Urinary bladder (tissue), 4 donors: ENCODE measurements at places on chromosomes 2 and 18.

DNA sequence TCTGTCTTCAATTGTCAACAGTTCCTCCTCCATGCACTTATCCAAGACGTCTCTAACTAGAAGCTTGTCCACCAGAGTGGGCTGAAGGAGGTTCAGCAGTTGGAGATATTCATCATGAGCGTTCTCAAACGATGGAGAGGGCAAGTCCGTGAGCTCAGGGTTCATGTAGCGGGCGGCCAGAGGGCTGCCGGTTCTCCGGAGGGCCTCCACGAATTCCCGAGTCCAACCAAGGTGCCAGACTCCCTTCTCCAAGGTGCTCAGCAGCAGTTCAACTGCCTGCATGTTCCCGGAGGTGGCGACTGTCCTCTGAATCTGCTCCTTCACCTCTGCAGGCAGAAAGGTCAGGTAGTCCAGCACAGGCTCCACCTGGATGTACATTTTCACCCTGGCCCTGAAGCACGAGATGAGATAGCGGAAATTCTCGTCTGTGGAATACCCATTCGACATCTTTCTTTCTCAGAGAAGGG is 590 bp downstream of the IFIH1 start:
- no peak for DNase-seq

- no peak for DNase-seq
Observed at GRCh38 chr18:26614374-26614773, 66.0 kb upstream of the KCTD1 start.

GRCh38 chr18:9330419-9330818 is 4.2 kb upstream of the TWSG1 start:
- no peak for DNase-seq

DNA sequence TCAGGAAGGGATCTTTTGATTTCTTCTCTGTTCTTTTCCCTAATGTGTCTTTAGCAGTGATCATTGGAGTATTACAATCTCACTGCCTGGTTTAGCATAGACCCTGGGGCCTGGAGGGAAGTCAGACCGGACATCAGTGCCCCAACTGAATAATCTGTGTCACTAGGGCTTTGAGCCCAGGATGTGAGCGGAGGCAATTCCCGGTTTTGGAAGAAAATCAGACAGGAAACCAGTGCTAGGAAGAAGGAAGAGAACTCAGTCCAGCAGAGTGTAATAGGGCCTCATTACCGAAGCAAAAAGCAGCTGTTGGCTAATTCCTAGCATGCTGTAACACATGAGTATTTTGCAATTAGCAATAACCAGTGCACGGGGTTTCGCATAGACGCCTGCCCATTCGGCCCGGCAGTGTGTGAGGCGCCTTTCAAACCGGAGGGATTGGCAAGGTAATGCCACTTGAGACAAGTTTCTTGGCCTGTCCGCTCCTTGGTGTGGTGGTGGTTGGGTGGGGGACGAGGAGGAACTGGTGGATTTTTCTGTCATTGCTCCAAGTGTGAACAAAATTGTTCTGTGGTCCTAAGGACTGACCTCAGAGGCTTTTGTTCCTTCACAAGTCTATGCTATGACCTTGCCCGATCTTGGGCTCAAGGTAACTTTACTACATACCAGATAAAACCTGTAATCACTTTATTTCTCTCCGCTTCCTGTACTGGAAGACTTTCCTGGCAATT is 2.8 kb downstream of the FOSL2 start:
- DNase-seq = no peak

GRCh38 chr2:46369783-46370182 is 72.6 kb downstream of the EPAS1 start:
- no peak for DNase-seq

DNA sequence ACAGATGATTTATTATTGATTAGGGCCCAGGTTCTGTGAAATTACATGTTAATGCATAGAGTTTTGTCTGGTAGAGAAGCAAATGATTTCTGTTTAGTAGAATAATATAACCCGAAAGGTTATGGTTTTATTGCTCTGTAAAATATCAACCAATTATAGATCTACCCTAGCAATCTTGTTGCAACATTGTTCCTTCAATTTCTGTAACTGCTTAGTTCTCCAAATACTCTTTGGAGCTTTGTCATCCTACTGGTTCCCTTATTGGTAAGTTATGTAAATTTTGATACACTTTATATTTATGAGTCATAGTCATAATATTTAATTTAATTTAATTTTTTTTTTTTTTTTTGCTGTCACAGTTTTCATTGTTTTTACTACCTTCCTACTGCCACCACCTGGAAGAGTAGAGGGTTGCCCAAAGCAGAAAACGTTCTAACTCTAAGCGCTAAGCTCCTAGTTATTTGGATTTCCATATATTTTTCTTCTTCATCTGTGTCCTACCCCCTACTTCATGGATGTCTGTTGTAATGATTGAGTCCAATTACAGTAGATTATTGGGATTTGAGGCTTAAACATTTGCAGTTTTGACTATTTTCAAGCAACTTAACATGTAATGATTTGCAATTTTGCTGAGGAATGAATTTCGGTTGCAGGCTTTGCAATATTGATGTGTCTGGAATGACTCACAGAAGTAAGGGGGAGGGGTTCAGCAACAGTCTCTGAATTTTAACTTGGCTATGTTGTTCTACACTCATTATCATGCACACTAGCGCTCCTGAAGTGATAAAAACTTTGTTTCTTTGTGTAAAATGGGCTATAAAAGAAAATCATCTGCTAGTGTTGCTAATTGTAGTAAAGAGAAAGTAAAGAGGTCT is 51.1 kb downstream of the NABP1 start:
- DNase-seq = no peak

DNA sequence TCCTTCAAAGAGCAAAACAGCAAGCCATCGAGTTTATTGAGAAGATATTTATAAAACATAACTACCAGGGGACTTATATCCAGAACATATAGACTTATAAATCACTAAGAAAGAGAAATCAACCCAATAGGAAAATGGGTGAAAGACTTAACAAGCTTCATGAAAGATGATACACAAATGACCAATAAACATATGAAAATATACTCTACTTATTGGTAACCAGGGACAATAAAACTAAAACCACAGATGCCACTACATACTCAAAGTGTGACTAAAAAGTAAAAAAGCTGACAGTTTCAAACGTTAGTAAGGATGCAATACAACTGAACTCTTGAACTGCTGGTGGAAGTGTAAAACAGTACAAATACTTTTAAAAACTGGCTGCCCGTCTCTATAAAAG is 154.3 kb downstream of the TMEM163 start:
- DNase-seq = no peak

DNA sequence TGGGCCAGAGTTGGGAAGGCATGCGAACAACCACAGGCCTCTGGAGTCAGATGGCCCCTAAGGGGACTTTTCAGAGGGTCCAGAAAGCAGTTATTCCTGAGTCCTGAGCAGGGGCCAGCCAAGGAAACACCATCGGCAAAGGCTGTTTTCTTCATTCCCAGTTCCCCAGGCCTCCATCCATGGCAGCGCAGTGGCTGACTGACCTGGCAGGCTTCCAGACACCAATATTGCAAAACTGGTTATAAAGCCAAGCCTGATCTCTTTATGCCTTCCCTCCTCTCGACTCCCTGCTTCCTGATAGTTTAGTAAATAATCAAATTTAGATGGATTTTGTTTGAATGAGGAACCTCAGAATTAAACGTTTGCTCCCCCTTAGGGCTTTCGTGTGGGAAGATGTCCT is 133.4 kb upstream of the ITGA6 start:
- no peak for DNase-seq

GRCh38 chr2:215189393-215189792 is 51.0 kb upstream of the ABCA12 start:
- DNase-seq = no peak

- DNase-seq = no peak
Observed at GRCh38 chr2:873651-874580, 76.7 kb upstream of the SNTG2 start.

DNA sequence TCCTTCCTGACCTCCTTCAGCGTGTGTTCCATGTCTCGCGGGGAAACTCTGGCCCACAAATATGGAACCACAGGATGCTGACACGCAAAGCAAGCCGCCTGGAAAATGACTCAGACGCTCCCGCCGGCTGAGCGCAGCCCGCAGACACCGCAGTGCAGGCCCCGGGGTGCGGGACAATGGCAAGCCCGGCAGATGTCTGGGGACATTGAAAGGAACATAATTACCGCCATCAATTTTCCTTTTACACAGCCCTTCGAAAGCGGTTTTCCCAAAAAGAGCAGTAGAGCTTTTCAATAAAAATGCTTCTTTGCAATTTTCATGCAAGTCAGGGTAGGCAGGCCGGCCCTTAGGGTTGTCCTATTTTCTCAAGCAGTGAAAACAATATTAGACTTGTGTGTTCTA is 159.2 kb upstream of the SH3BP4 start:
- DNase-seq = no peak

DNA sequence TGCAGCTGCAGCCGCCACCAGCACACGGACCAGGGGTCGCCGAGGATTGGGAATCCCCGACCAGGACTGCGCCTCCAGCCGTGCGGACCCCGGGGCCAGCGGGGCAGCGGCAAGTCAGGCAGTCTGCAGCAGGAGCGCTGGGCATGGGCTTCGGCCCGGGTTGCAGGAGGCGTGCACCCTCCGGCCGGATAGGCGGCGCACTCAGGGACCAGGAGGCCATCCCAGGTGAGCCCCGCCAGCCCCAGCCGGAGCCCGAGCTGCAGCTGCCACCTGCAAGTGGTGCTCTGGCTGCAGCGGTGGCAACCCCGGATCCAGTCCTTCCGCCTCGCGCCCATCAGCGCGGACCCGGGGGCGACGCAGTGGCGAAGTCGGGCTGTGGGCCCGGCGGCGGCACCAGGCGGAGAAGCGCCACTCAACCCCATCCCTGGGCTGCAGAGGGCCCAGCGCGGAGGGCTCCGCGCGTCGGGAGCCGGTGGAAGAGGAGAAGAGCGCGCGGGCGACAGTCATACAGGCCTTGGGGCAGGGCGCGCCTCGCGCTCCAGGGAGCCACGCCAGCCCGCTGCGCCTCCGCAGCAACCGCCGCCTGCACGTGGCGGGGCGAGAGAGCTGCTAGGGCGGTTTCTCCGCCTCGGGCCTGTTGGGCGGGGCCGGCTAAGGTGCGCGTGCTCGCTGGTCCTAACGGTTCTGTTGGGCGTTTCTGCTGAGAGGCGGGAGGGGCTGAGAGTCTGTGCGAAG is 73.8 kb downstream of the RPIA start:
- DNase-seq = no peak

DNA sequence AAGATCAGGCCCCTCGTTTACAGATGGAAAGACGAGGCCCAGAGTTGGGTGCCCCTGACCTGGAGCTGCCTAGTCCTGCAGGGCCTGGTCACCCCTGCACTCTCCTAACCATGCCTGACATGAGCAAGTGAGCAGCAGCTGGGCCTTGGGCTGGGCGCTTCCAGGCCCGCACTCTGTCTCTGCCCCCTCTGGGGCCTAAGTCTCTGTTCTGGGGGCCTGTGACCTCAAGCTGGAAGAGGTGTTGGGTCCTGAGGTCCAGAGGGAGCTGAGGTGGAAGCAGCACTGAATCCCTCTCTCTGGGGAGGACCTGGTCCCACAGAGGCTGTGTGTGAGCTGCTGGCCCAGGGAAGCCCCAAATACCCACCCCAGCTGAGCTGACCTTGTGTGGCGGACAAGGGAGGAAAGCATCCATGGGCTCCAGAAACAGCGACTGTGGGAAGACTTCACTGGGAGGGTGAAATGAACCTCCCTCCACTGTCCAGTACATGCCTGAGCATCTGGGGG is 46.1 kb upstream of the GPC1 start:
- no peak for DNase-seq

- no peak for DNase-seq
Observed at GRCh38 chr2:24233321-24233720, 58.5 kb downstream of the FAM228A start.

DNA sequence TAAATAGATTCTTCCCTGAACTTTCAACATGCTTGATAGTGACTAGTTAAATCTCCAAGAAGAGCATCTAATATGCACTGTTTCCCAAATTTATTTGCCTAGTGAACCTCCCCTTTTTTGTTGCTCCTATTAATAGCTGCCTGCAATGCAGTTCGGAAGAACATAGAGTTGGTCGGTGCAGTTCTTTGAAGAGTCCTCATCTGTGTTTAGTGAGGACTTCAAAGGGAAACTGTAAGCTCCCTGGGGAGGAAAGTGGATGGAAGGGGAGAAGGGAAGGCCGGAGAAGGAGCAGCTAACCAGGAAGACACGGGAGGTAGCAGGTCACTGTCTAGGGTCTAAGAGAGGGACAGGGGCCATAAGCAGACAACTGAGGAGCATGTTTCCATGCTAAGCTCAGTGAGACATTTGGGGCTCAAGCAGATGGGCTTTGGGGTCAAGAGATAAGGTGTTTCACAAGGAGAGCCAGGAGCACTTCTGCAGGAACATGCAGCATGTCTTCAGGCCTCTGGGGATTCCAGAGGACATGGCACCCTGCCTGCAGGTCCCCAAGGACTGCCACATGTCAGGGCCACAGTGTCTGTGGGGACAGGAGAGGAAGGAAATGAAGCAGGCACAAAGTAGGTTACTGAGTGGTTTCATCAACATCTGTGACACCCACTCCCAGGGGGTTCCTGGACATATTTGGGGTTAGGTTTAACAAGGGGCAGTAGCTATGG is 48.7 kb upstream of the ANXA4 start:
- no peak for DNase-seq

DNA sequence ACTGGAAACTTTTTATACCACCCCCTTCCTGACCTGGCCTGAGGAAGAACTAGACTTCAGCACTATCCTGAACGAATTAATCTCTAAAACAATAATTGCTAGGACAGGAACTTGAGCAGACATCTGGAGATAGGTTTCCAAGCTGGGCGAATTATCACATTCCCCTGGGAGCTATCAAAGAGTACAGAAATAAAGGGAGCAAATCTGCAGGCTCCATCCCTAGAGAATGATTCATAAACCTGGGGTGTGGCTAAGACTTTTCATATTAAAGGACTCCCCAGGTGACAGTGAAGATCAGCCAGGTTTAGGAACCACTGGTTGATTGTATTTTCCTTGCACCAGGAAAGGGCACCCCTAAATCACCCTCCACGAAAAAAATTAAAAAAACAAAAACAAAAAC is 105.6 kb upstream of the NOL4 start:
- DNase-seq = no peak

- no peak for DNase-seq
Observed at GRCh38 chr2:205556841-205557539, 125.3 kb upstream of the NRP2 start.

- no peak for DNase-seq
Observed at GRCh38 chr2:10402062-10402585, 46.0 kb downstream of the ODC1 start.

- DNase-seq = no peak
Observed at GRCh38 chr2:221571025-221571550, 1.0 kb downstream of the EPHA4 start.

DNA sequence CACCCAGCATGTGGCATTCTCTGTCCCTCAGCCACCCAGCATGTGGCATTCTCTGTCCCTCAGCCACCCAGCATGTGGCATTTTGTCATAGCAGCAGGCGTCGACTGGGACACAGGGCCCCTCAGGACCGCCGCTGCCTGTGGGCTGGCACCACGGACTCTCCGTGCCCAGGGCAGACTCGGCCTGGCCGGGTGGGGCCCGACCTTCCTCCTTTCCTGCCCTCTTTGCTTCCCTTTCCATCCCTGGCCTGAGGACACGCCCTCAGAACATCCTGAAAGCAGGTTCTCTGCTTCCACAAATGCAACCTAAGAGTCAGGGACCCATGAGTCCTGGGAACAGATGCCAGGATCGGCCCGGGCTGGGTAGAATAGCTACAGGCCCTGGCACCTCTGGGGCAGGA is 291.4 kb upstream of the SALL3 start:
- no peak for DNase-seq

GRCh38 chr18:6362559-6363129 is 52.1 kb downstream of the L3MBTL4 start:
- no peak for DNase-seq
